ENCODE measurements at places on chromosomes 16 and 17.

- peak; percentile 55 for DNase-seq
Measured at GRCh38 chr17:59154292-59154720, 680 bp downstream of the SKA2 start.

DNA sequence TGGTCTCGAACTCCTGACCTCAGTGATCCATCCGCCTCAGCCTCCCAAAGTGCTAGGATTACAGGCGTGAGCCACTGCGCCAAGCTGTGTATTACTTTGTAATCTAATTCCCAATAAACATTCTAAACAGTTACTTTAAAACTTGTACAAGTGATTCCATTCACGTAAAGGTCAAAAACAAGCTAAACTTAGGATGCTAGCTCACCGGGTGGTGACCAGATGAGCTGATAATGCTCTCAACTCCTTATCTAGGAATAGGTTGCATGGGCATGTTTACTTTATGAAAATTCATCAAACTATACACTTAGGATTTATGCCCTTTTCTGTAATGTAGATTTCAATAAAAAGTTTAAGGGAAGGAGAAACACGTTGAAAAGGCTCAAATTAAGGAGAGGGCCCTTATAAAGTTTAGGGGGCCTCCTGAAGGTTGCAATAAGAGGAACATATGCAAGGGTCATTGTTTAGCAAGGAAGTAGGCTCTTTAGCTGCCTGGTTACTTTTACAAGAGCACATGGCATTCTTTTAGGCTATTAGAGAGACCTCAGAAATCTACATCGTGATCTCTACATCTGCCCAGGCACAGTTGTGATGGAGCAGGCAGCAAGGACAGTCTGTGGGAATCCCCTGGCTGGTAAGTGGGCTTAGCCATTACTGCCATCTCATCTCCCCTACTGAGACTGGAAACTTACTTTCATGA, 13.3 kb downstream of the CDR2 start:
- no peak for DNase-seq

DNA sequence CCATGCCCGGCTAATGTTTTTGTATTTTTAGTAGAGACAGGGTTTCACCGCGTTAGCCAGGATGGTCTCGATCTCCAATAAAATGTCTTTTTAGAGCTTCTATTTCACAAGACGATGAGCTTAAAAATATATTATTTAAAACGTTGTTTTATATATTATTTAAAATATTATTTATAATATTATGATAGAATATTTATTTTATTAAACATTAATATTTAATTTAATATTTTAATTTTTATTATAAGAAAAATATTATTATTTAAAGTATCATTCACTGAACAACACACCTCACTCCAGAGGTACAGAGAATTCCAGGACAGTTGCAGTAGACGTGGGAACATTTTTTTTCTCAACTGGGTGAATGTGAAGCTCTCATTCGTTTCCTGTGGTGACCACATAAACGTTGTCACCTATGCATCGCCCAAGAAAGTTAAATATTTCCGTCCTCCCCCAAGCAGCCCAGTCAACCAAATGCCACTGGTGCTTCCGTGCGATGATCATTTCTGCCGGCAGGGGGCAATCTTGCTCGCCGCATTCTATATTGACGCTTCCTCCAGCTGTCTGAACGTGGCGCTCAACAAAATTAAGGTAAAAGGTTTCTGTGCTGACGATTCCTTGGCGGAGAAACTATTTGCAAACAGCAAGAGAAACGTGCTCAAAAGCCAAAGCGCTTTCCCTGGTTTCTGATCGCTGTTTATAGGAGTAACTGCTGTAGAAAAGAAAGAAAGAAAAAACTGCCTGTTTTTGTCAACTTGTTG, 41.7 kb upstream of the PRSS54 start:
- DNase-seq, result peak; percentile 88

- DNase-seq, result no peak
Measured at GRCh38 chr16:1984347-1985225, 593 bp downstream of the GFER start.

GRCh38 chr17:76714822-76715495, 4.2 kb upstream of the MXRA7 start:
- peak; percentile 80 for DNase-seq

DNA sequence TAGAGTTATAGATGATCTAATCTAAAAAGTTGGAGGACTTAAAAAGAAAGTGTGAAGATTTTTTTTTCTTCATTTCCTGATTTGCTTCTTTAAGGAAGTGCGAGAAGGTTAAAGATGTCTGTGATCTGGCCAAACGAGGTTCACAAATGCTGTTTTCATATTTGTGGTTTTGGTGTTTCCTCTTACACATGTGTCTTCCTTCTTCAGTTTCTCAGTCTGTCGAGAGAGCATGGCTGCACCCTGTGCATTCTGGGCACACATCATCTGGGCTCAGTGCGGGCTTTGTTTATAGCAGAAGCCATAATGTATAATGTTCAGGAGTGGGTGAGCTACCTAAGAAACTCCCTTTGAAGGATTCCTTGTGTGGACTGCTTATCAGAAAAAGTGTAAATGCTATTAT, 260.4 kb upstream of the TBX2 start:
- DNase-seq, result peak; percentile 48

GRCh38 chr16:27197004-27197403, 6.3 kb upstream of the KDM8 start:
- no peak for DNase-seq

GRCh38 chr17:16259926-16260325, 42.9 kb downstream of the PIGL start:
- no peak for DNase-seq

DNA sequence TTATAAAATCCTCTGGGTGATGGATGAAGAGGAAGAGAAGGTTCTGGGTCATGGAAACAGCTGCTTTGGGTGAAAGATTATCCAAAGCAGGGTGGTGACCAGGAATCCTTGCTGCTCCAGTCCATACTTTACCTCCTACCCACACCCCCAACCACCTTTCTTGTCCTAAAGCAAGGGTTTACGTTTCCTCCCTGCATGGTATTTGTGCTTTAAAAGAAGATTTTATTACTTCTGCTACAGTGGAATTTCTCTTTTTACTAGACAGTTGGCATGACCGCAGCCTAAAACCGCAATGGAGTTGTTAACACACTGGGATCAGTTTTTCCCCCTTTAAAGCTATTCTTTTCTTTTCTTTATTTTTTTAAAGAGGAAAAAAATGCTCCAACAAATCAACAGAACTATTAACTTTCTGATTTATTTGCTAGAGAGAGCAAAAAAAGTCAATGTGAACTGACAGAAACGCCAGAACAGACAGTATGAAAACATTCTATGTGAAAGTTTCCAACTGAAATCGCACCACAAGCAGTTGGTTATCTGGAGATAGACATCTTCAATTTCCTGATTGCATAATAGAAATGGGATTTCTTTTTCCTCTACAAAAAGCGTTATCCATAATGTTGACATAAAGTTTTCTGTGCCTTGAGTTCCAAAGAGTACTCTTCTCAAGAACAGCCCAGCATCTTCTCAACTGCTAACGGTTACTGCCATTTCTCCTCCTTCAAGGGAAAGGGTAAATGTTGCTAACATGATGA, 236.0 kb downstream of the IRX3 start:
- no peak for DNase-seq

DNA sequence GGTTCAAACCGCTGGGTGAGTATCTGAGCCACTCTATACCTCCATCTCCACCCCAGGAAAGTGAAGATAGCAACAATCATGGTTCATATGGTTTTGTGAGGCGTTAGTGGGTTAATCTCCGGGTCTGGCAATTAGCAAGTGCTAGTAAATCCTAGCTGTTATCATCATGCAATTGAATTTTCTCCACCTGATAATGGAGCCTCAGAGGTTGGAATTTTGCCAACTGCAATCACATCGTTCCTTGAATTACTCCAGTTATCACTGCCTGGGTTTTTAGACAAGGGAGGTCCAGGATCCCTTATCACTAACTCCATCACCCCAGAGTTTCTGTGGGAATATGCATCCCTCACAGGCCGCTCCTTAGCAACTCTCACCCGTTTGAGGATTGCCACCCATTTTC, 311.5 kb downstream of the RBFOX1 start:
- DNase-seq, result no peak

- DNase-seq, result no peak
Measured at GRCh38 chr17:17551361-17551760, 40.1 kb downstream of the PEMT start.

DNA sequence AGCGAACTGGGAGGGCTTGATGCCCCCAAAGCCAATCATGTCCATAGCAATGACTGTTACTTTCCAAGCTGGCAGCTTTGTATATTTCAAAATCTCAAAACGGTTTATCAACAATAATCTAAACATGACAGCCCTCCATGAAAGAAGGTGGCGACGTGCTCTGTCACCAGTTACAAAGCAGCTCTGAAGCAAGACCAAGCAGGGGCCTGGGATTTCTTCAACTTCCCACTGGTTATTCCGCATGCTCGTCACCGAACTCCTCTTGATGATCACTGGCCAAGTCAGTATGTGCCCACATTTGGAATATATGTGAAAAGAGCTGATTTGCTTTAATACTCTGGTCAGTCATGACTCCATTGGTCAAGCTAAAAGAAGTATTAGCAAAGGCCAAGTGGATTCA, 175.6 kb downstream of the VPS53 start:
- no peak for DNase-seq

GRCh38 chr17:37492167-37492566, 2.5 kb downstream of the DUSP14 start:
- no peak for DNase-seq

DNA sequence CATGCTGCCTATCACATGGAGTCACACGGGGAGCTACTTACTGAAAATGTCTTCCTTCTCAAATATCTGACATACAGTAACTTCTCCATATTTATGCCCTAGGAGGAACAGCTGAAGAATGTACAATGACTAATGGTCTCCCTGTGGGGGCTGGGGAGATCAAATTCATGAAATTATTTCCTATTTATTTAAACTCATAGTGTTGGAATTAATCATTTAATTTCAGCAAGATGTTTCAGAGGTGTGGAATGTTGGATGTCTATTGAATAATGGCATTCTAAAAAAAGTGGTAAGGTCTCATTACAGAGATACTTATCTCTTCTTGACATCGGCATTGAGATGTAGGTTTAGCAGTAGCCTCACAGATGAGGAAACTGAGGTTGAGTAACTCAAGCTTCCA, 214.3 kb upstream of the CDH11 start:
- no peak for DNase-seq

DNA sequence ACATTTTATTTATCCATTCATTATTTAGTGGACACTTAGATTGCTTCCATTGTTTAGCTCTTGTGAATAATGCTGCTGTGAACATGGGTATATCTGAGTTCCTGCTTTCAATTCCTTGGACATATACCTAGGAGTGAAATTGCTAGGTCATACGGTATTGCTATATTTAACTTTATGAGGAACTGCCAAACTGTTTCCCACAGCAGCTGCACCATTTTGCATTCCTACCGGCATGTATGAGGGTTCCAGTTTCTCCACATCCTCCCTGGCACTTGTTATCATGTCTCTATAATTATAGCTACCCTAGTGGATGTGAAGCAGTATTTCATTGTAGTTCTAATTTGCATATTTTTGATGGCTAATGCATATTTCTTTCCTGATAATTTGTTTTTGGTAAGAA, 23.7 kb upstream of the DRG2 start:
- DNase-seq, result no peak

DNA sequence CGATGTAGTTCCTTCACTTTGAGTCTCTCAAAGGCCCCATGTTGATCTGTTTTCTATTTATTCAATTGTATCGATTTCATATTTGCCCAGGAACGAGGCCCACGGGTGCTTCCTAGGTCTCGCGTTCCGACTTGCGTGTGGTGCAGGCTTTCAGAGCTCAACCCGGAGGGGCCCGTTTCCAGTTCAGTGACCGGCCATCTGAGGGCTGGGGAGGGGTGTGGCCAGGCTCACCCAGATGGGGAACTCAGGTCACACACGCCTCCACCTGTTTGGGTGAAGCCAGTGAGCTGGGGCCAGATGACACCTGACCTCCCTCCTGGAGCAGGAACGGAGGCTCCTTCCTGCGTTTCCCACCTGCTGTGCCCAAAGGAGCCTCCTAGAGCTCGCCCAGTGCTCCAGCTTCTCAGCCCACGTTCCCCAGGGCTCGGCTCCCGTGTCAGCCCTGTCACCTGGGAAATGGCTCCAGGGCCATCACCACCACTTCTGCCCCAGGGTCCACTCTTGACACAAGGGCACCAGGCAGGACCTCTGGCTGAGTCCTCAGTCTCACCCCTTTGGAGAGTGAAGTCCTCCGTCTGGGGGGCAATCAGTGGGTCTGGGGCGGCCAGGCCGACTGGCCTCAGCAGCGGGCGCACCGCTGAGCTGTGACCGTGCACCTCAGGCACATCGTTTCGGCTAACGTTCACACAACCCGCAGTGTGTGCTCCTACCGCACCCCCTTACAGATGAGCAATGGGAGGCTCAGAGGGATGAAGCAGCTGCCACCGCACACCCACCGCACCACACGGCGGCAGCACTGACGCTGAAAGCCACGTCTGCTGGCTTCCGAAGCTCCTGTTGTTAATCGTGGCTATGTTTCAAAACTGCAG, 18.0 kb downstream of the FOXF1 start:
- DNase-seq, result no peak

GRCh38 chr17:7552621-7553051, 3.8 kb downstream of the TNFSF12 start:
- DNase-seq, result no peak

- no peak for DNase-seq
Measured at GRCh38 chr16:74775255-74775654, 635 bp upstream of the FA2H start.

GRCh38 chr16:70592106-70592571, 54.2 kb upstream of the IL34 start:
- DNase-seq, result no peak

DNA sequence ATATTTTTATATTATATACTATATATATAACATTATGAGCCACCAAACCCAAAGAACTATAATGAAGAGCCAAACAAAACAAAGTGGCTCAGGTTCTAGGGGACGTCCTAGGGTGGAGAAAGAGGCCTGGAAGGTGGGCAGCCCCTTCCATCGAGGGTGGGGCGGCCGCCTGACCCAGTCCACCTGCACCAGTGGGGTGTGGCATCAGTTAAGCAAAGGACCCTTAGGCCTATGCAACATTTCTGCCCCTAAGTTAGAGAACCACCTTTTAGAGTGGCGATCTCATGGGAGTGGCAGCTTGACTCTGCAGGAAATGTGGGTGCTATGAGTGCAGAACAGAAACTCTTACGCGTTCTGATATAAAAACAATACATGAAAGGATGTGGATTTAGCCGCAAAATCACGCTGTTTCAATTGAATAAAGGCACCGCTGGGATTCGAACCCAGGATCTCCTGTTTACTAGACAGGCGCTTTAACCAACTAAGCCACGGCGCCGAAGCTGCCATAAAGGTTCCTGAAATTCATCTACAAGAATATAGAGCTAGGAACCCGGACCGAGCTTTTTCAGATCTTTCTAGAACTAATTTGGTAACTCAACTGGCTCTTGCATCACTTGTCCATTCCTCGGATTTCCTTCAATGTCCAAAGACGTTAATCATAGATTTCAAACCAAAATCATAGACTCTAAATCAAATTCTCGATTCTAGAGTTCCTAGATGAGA, 15.6 kb upstream of the AURKB start:
- peak; percentile 67 for DNase-seq

DNA sequence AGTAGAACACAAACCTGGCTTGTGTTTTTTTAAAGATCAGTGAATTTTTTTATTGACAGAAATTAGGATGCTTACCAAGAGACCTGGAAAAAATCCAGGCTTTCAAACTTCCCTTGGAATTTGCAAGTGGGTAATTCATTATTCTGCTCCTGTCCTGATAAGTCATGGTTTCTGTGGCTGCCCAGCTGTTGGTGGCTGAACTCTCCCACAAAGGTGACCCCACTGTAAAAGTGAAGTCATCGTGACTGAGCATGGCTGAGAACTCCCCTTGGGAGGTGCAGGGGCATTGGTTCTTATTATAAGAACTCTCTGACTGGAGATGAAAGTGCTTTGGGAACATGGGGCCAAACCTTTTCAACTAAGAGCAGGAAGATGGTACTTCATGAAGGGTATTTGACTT, 46.6 kb upstream of the TANC2 start:
- DNase-seq, result no peak

GRCh38 chr17:41251261-41251660, 1.8 kb downstream of the KRTAP9-4 start:
- no peak for DNase-seq
